Epithelial cell of prostate (primary cell): ENCODE measurements at places on chromosomes 5 and 9.

GRCh38 chr9:36551910-36552309 is 20.8 kb upstream of the MELK start:
- no peak for DNase-seq

DNA sequence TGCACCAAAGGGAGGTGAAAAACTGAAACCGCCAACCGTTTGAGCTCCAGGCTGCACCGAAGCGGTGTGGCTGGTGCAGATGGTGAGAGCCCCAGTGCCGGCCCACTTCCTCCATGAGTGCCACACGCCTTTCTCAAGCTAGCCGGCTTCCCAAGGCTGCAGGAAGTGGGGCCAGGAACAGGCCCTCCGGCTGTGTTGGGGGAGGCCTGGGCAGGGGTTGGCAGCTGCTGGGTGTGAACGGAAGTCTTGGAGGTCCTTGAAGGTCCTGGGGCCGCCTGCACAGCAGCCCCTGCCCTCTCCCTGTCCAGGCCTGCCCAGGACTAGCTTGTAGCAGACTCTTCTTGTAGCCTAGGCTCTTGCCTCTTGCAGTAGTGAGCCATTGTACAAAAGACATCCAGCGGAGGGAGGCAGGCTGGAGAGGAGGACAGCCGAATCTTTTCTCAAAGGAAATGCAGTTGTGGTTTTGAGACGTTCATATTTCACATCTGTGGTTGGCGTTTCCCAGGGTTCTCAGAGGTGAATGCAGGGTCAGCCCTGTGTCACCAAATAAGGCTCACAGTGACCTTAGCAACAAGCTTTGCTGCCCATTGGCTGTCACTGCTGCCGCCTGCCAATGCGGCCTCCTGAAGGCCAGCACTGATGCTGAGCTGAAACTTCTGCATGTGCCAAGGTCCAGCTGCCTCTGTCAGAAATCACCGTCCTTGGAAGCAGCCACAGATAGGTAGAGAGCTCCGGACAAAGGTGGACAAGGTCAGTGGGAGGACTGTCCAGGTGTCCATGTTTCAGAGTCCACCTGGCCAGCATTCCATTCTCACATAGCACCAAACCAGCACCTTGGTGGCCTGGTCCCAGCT is 23.9 kb downstream of the IRF1 start:
- no peak for DNase-seq

- no peak for DNase-seq
Observed at GRCh38 chr5:120794121-120794520, 330.0 kb downstream of the PRR16 start.

- no peak for DNase-seq
Observed at GRCh38 chr5:107483231-107484024, 187.3 kb downstream of the EFNA5 start.

GRCh38 chr9:77866878-77867277 is 164.7 kb downstream of the GNAQ start:
- DNase-seq: no peak

DNA sequence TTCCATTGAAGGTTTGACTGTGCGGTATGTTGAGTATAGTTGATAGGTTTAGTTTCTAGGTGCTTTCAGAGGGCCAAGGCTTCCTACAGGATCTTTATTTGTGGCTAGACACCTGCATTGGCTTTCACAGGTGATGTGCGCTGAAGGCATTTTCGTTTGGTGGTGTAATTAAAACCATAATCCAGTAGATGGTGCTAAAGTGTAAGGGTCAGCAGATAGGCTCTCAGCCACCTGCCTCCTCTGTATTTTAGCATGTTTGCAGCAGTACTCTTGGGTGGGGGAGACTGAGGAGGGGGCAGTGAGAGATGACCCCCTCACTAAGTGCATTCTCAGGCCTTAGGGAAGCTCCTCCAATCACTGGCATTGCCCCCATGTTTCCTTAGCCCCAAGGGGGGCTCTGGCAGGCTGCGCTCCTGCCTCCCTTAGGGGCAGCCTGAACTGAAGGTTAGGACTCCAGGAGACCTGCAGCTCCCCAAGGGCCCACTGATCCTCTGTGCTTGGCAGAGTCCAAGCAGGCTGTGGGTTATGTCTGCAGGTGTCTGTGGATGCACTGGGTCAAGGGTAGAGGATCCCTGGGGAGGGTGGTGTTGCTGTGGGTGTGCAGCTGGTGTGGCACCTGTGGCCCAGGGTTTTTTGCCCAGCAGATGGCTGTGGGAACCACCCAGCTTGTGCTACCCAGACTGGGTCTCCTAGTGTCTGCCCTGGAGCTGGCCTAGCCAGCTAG is 23.4 kb downstream of the CDK20 start:
- no peak for DNase-seq

- DNase-seq: no peak
Observed at GRCh38 chr9:74503666-74504065, 6.5 kb downstream of the RORB start.

GRCh38 chr5:160835818-160836528 is 16.0 kb downstream of the ATP10B start:
- no peak for DNase-seq
